Smooth muscle cell of the brain vasculature (primary cell): ENCODE measurements at places on chromosomes 6 and 20.

GRCh38 chr6:74369556-74369993, 673.6 kb downstream of the CD109 start:
- no peak for DNase-seq

DNA sequence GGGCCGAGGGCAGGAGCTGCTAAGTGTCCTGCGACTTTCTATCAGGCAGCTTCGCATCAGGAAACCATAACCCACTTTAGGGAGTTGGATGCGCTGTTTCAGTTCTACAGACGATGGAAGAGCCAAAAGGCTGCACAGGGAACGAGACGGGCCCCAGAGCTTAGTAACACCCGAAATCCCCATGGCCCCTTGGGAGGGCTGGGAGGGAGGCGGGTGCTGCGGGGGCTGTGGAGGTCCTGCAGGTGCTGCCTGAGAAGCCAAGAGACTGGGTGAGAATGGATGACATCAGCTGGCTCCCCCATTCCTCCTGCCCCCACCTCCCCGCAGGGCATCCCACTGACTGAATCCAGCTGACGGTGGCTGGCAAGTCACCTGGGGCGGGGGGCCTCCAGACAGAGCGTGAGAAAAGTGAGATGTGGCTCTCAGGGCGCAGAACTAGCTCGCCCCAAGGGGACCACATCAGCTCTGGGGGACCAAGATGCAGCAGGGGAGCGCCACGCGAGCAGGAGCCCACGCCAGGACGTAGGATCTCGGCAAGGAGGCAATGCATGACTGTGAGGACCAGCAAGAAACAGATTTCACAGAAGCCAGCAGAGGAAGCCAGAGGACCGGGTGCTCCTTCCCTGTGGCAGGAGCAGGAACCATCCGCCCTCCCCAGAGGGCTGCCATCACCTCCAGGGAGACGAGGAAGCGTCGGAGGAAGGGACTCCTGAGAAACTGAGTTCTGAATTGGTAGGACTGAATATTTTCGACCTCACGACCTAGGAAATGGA, 36.8 kb downstream of the PNLDC1 start:
- no peak for DNase-seq

DNA sequence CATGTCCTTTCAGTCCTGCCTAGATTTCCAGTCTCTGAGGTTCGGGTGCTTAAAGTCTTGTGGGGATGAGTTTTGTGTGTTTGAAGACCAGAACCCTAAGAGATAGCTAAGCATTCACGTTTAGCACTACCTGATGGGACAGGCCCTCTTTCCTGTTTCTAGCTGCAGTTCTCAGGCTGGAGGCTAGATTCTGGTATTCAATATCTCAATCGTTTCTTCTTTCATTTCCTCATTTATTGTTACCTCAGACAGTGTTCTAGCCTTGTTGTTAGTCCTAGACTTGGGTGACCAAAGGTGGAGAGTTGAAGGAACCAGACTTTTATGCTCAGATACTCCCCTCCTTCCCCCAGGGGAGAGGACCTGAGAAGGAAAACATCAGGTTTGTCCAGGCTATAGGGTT, 16.8 kb downstream of the CEP250 start:
- no peak for DNase-seq

DNA sequence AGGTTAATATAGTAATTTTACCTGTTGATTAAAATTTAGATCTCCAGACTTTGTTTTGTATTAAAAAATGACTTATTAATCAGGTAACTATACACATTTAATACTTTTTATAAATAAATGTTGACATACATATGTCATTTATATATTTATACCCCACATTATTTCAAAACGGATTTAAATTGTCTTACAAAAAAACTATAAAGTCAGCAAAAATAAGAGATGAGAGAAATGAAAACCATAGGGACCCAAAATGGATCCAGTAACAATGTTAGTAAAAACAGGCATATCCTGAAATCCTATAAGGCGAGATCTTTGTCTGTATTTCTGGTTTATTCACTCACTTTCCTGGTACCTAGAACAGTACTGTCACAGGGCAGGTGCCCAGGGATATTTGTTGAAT, 91.5 kb downstream of the PACRG start:
- no peak for DNase-seq

- DNase-seq = no peak
Measured at GRCh38 chr6:101351173-101351572, 42.3 kb upstream of the GRIK2 start.

GRCh38 chr20:10578607-10579006, 95.2 kb downstream of the JAG1 start:
- DNase-seq = no peak

GRCh38 chr6:10310826-10311225, 104.0 kb downstream of the TFAP2A start:
- DNase-seq = no peak

DNA sequence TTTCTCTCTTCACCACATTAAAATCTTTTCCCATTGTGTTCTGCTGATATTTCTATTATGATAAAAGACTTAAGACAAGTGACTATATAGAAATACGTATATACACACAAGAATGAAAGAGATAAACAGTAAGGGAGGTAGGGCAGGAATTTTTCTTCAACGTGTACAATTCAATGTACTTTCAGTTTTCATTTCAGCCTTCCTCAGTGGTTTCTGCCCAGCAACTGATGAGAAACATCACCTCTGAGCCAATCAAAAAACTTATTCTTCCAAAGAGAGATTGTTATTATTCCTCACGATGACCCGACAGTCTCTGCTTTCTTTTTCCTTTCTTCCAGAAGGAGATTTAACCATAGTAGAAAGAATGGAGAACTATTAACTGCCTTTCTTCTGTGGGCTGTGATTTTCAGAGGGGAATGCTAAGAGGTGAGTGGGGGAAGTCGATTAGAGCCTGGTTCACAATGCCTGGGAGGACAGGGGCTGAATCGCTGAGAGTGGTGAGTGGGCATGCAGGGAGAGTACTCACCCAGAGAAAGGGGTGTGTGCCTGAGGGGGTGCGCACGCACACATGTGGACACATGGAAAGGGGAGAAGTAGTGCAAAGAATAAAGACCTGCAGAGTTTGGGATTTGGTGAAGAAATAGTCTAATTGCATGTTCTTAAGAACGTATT, at the start of gene BTN3A1:
BTN3A1 (plus strand) TSS at position 289 of the 672 bp plus-strand sequence. CDS start 3,289 bp downstream, outside the sequence.
- DNase-seq = peak; percentile 46
